Lung microvascular endothelial cell (primary cell): ENCODE measurements at places on chromosomes 16 and 17. TPM values are rescaled to one million over a fixed set of nuclear protein-coding genes. Genes with fewer than 3 reads are reported as not detected.

ARHGDIA gene
- 91.7 and 92.9 TPM in 2 replicates for total RNA-seq

DNA sequence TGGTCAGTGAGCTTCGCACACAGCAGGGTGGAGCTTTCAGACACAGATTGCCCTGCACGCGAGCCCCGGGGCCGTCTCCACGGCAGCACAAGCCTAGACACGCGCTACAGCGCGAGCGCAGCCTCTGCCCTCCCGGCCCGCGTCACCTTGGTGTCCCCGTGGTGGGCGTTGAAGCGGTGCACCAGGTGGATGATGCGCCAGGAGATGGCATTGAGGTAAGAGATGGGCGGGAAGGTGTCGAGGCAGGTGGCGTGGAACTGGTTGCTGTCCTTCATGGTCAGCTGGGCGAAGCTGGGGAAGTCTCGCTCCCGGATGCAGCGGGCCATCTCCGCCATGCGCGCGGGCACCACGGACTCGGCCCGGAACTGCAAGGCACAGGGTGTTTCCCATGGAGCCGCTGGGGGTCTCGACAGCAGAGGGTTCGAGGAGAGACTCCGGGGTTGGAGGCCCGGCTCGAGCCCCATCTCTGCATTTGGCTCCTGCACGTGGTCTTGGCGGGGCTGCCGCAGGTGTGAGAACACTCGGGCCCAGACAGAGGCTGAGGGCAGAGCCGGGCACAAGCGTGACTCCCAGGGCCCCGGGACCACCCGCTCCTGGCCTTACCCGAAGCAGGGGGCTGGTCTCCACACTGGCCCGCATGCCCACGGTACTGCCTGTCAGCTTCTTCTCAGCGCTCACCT, 4.3 kb upstream of the CYBA start:
- no peak for DNase-seq

DNA sequence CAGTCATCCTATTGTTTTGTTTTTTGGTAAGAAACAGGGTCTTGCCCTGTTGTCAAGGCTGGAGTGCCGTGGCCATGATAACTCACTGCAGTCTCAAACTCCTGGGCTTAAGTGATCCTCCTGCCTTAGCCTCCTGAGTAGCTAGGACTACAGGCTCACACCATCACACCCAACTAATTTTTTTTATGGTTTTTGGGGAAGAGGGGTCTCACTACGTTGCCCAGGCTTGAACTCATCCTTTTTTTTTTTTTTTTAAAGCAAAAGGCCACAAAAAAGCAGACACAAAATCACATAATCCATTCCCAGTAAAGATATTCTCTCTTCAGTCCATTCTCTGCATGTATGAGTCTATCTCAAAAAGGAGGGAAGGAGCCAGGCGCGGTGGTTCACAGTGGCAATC, 5.5 kb downstream of the SPAG9 start:
- no peak for DNase-seq

DPH1 gene
- 8.5 and 14.3 TPM in 2 replicates for total RNA-seq

MAPT gene
- total RNA-seq, result under 0.01 TPM in 2 replicates

DNA sequence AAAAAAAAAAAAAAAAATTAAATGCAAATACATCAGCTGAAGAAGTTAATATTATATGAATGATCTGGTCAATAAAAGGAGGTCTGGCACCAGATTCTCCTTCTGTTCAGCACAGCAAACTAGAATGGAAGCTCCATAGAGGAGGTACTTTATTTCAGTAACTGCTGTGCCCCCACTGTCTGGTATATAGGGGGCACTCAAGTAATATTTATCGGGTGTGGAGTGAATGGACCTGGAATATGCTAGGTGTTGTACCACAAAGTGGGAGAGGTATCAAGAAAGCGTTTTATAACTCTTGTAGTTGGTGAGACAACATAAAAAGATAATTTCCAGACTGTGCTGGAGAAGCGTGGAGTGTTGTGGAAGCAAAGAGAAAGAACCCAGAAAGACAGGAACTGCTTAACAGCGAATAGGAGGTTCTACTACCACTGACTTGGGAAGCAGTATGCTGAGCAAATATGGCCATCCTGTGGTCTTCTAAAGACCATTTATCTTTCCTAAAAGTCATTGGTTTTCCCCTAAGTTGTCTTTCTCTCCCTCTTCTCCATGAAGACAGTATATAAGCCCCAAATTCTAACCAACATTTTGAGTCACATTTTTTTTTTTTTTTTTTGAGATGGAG, 12.2 kb upstream of the PRKCA start:
- DNase-seq, result peak; percentile 29

TAC4 gene
- not detected in 2 replicates for total RNA-seq

DNA sequence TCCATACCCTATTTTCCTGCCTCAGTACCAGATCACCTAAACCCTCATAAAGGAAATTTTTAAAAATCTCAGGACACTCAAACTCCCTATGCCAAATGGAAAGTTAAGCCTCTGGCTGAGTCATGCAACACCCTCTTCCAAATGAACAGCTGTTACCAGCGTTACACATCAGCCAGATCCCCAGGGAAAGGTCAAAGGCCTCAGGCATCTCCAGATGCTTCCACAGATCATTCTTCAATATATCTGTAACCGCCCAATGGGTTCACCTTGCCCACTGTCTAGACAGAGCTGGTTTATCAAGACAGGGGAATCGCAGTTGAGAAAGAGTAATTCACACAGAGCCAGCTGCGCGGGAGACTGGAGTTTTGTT, 29.1 kb upstream of the SHCBP1 start:
- DNase-seq, result no peak

- no peak for DNase-seq
Measured at GRCh38 chr17:77428020-77428748, 287.4 kb downstream of the SEC14L1 start.

GRCh38 chr16:83817022-83817421, 9.2 kb downstream of the HSBP1 start:
- no peak for DNase-seq
